ENCODE measurements at places on chromosomes 5 and 9. TPM values are rescaled to one million over a fixed set of nuclear protein-coding genes. Genes with fewer than 3 reads are reported as not detected.

The IL3 gene
- total RNA-seq: not detected

The NEUROG1 gene
- total RNA-seq: not detected

DNA sequence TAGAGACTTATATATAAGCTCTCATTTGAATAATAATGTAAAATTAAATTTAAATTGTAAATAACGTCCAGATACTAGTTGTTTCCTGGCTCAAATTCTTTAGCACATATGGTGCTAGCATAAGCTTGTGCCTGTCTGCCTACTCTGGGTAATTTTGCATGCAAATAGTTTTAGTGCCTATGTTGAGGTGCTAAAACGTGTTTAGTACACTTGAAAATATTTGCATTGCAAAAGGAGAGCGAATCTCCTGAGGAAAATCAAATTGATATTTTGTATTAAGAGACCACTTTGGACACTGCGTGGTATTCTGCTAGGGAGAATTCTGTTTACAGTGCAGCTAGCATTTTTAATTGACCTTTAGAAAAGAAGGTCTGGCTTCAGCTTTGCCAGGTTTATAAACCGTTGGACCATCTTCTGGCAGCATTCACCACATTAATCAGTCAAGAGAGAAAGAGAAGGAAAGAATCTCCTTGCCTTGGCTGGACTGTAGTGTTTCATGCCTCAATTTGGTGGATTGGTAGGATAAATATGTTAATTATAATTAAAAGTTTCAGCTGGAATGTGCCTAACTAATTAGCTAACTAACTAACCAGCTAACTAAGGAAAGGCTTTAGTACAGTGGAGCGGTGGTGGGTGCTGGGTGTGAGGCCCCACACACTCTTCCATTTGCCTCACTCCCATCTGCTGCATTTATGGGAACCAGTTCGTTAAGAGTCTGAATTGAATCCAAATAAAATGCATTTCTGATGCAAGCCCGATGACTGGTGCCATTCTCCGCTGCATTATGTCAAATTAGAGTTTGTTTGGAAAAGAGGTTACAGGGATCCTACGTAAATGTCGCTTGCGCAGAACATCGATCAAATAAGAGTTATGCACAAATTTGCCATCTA, 150.1 kb upstream of the MPDZ start:
- H3K4me1 ChIP-seq: no peaks in the 10 kb centered on the region
- no peak overlapping the region for H3K27ac ChIP-seq
- DNase-seq: no peak
- no peak overlapping the region for H3K4me3 ChIP-seq
- no peaks in the 10 kb centered on the region for H3K27me3 ChIP-seq

- no peaks in the 10 kb centered on the region for H3K36me3 ChIP-seq
- no peaks in the 10 kb centered on the region for H3K4me1 ChIP-seq
- H3K4me3 ChIP-seq: no peak overlapping the region
- no peaks in the 10 kb centered on the region for H3K27me3 ChIP-seq
- no peak for DNase-seq
Observed at GRCh38 chr5:10509575-10509974, 54.3 kb upstream of the ANKRD33B start.

DNA sequence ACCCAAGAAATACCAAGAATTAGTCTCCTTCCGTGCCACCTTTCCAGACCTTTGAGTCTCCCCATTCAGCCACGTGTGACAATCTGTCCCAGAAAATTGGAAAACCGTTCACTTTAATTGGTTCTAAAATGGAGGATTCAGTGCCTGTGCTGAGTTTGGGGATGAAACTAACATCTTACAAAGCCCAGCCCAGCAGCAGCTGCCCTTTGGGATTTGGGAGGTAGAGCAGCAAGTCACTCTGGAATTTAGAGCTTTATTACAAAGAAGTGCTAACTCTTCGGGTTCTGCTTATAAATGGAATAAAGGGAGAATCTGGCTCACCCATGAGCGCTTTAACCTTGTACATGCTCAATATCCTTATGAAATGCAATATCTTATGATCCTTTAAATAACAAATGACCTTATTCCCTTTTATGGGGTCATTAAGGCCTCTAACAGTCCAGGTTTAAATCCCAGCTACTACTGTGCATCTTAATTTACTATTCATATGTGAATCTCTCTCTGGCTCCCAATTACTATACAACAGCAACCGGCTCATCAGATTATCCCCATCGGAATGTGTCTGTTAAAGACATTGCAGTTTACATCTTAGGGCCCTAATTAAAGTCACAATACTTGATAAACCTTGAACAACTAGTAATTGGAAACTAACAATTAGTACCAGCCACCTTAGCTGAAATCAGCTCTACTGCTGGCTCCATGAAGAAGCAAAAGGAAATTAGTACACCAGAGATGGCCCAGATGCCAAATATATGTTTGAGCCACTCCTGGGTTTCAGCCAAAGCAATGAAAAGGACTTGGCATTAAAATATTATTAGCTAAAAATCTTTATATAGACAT, 271.8 kb upstream of the SMARCA2 start:
- H3K27ac ChIP-seq: no peak overlapping the region
- DNase-seq: no peak
- H3K36me3 ChIP-seq: no peaks in the 10 kb centered on the region
- H3K4me1 ChIP-seq: no peaks in the 10 kb centered on the region
- H3K4me3 ChIP-seq: no peak overlapping the region

- DNase-seq: no peak
- no peak overlapping the region for H3K4me3 ChIP-seq
- H3K27me3 ChIP-seq: no peaks in the 10 kb centered on the region
- no peaks in the 10 kb centered on the region for H3K36me3 ChIP-seq
- H3K4me1 ChIP-seq: no peaks in the 10 kb centered on the region
Observed at GRCh38 chr5:139413153-139413552, 9.3 kb upstream of the SPATA24 start.

DNA sequence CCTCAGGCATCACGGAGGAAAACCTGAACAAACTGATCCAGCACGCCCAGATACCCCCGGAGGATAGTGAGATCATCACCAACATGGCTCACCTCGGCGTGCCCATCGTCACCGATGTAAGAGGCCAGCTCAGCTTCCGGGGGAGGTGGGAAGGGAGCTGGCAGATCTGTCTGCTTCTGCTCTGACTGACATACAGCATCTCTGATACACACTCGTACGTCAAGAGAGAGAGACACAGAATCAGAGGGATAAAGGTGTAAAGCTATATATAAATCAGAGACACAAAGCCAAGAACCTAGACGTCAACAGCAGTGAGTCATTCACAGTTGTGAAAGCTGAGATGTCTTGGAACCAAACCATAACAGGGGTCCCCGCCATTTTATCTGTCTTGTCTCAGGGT, 30.1 kb upstream of the CFAP157 start:
- H3K4me1 ChIP-seq: no peaks in the 10 kb centered on the region
- H3K27me3 ChIP-seq: no peaks in the 10 kb centered on the region
- H3K27ac ChIP-seq: no peak overlapping the region
- no peak overlapping the region for H3K4me3 ChIP-seq

All from prostate gland (tissue), 2 donors.